ENCODE measurements at places on chromosomes 1 and 21.
A peak's percentile ranks its signal among the peaks of the same experiment; 100 is the strongest.

GRCh38 chr1:213989002-213989855, 1.5 kb downstream of the PROX1 start:
- no peak for DNase-seq

GRCh38 chr1:197738927-197739326, 36.4 kb downstream of the DENND1B start:
- DNase-seq: no peak

DNA sequence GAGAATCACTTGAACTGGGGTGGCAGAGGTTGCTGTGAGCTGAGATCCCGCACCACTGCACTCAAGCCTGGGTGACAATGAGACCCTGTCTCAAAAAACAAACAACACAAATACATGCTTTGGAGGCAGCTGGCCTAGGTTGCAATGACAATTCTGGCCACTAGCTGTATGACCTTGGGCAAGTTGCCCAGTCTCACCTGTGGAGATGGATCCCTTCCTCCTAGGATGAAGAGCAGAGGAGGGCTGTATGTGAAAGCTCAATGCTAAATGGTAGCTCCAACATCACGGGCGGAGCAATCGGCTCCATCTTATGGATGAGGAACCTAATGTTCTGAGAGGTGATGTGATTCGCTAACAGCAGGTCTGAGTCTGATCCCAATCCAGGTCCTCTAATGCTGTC, 20.6 kb downstream of the ADORA1 start:
- DNase-seq: no peak

- no peak for DNase-seq
Observed at GRCh38 chr1:214552174-214552608, 789 bp upstream of the PTPN14 start.

- DNase-seq: peak; percentile 52
Observed at GRCh38 chr1:34162852-34163766, 1.9 kb downstream of the CSMD2 start.

GRCh38 chr1:21344750-21345443, 54.6 kb upstream of the ECE1 start:
- DNase-seq: no peak

- no peak for DNase-seq
Observed at GRCh38 chr1:41842993-41843755, 75.5 kb downstream of the HIVEP3 start.

- DNase-seq: no peak
Observed at GRCh38 chr21:14560555-14560954, 14.4 kb upstream of the SAMSN1 start.

DNA sequence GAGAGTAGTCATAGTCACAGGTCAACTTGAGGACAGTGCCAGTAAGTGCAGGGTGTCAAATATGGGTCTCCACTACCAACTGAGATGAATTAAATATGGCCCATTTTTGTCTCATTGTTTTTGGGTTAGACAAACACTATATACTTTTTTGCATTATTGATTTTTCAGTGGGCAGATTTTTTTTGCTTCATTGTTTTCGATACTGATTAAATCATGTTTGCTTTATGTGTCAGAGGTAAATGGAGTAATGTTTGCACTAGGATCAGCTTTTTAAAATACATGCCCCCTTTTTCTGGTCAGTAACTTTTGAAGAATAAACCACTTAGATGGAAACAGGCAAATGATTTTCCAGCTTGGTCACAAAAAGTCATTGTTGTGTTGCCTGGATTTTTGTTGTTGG, 199.0 kb downstream of the USH2A start:
- no peak for DNase-seq

DNA sequence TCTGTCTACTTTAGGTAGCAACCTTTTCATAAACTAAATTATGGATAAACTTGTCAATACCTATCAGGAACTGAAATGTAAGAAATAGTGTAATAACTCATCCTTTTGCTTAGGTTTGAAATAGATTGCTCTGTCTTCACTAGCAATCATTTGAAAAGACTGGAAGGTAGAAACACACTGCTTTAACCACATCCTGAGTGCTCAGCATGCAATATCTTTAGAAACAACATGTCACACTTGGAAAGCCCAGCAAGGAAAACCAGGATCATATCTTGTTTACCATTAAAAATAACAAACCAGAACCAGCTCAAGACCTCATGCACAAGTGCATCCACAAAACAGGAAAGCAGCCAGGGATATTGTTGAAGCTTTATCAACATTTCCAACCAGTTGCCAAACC, 3.6 kb downstream of the KCNJ6 start:
- DNase-seq: no peak

GRCh38 chr21:44874497-44875315, 1.2 kb upstream of the PTTG1IP start:
- no peak for DNase-seq

DNA sequence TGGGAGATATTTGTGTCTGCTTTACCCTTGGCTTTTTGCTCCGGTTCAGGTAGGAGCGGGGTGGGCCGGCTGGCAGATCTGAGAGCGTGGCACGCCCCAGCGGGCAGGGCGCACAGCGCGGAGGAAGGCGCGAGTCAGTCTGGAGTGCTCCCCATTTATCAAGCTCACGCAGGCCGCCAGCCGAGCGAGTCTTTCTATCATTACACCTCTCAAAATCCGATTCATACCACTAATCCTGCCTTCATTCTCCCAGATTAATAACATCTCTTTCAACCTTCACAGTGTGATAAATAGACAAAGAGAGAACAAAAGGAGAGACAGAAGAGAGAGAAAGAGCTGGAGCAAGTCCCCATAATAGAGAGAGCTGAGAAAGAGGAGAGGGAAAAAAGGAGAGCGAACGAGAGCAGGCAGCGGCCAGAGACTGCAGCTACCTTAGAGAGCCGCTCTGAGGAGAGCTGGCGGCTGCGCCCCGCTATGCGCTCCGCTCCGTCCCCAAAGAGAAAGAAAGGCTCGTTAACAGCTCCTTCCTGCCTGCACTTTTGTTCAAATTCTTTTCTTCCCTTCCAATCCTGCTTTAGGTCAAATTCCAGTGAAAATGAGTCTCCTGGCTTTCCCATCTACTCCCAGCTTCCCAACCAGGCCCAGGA, 48.0 kb downstream of the DMAP1 start:
- DNase-seq: no peak

- no peak for DNase-seq
Observed at GRCh38 chr1:177126267-177126666, 38.2 kb downstream of the ASTN1 start.

- DNase-seq: no peak
Observed at GRCh38 chr1:181221078-181221477, 132.6 kb downstream of the IER5 start.

DNA sequence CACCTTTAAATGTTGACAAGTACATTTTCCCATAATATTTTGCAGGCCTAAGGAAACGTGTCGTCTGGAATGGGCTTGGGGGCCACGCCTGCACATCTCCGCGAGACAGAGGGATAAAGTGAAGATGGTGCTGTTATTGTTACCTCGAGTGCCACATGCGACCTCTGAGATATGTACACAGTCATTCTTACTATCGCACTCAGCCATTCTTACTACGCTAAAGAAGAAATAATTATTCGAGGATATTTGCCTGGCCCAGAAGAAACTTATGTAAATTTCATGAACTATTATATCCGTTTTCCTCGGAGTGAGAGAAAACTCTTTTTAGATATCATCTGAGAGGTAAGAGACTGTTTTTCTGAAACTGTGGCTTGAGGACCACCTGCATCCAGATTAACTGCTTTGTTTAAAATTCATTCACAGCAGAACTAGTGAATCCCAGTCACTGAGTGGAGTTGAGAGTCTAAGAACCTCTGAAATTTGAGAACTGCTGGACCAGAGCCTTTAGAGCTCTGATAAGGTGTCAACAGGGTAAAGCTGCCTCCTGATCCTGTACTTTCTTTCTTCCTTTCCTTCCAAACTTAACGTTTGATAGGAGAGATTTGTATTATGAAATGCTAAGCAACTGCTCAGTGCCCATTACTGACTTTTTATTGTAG, 811 bp downstream of the EXO1 start:
- DNase-seq: no peak

GRCh38 chr21:45302082-45303061, 14.7 kb upstream of the POFUT2 start:
- no peak for DNase-seq

GRCh38 chr1:221670081-221670480, 71.8 kb downstream of the DUSP10 start:
- no peak for DNase-seq

DNA sequence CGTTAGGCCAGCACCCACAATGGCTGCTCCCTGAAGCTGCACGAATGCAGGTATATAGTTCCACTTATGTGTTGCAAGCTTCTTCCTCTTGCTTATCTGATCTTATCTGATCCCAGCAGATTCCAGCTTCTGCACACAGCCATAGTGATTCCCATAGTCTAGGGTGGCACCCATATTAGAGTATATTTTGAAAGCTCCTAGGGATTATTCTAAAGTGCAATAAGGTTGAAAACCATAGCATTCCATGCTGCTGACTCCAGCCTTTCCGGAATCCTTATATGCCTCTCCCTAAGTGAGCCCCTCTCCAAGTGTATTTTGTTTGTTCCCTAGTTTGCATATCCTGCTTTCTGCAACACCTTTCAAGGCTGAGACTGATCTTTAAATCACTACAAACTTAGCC, 432.0 kb downstream of the SETD4 start:
- no peak for DNase-seq

- DNase-seq: no peak
Observed at GRCh38 chr1:157725221-157725577, 24.6 kb upstream of the FCRL3 start.

GRCh38 chr21:41349126-41349525, 12.7 kb upstream of the MX2 start:
- DNase-seq: no peak

- DNase-seq: no peak
Observed at GRCh38 chr21:15687208-15687607, 42.6 kb upstream of the USP25 start.

DNA sequence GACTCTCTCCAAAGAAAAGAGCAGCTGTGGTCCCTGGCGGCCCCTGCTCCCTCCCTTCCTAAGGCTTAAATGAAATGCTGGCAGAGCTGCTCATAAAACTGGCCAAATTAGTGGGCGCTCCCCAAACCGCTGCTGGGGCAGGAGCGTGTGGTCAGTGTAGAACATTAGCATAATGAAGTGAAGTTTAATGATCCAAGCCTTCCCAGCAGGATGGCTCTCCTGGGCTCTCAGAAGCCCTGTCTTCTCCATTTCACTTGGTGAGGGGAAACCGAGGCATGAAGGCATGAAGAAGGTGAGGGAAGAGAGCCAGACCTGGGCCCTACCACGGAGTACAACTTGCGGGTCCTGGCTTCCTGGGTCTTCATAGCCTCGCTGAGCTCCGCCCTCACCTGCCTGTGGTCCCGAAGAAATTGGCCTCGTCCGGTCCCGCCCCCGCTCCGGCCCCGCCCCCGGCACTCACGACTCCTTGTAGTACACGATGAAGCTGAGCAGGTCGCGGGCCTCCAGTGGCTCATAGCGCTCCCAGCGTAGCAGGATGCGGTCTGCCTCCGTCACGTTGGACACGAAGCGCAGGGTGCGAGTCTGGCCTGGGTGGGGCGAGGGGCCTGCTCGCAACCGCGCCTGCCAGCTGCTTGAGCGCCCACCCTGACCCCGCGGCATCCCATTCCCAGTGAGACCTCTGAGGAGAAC, 10.3 kb downstream of the INSRR start:
- no peak for DNase-seq

DNA sequence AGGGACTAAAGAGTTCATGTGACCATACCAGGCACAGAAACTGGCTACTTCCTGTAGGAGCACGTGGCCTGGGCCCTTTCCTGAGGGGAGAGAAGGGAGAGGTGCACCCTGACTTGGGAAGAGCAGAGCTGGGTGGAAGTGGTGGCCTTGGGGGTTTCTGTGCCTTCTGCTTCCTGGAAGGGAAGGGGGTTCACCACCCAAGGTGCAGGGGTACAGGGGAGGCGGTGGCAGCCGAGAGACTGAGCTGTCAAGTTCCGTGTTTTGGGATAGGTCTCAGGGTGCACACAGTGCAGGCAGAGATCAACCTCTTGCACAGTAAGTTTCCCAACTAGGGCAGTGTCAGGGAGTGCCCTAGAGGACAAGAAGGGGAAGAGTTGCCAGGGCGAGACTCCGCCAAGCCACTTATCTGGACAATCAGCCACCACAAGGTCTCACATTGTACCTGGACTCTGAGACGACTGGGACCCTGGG, 10.1 kb downstream of the HECTD3 start:
- no peak for DNase-seq

DNA sequence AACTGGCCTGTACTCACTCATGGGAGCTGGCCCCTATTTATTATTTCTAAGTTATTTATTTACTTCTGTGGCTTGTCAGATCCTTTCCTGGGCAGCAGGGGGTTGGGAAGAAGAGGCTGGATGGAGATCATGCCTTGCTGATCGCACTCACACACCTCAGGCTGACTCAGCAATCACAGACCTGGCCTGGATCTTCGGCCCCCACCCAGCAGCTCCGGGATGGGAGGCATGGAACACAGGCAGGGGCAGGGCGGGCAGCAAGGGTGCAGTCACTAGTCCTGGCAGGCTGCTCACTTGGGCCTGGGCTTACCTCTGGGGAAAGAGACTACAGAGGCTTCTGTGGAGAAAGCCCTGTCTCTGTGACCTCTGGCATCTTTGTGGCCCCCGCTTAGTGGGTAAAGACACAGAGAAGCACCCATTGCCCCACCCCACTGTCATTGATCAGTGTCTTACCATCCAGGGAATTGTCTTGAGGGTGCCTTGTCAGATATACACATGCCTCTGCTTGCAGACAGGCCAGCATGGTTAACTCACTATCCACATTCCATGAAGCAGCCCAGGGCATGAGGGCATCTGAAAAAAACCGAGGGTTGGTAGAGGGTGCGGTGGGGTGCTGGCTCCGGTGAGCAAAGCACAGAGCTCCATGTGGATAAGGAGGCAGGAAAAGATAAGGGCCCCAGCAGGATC, 3.7 kb downstream of the ARTN start:
- no peak for DNase-seq

DNA sequence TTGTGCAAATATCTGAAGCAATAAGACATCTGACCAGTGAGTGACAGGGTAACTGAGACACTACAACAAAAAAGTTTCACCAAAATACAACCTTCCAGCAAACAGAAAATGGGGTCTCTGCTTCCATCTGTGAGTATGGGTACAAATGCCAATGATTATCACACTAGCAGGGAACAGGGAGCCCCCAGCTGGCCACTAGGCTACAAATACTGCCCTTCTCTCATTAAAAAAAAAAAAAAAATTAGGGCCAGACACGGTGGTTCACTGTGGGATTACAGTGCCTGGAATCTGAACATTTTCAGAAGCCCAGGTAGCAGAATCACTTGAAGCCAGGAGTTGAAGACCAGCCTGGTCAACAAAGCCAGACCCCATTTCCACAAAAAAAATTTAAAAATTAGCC, 48.4 kb upstream of the EDARADD start:
- no peak for DNase-seq
